ENCODE measurements at places on chromosomes 4 and X.
A peak's percentile ranks its signal among the peaks of the same experiment; 100 is the strongest.

DNA sequence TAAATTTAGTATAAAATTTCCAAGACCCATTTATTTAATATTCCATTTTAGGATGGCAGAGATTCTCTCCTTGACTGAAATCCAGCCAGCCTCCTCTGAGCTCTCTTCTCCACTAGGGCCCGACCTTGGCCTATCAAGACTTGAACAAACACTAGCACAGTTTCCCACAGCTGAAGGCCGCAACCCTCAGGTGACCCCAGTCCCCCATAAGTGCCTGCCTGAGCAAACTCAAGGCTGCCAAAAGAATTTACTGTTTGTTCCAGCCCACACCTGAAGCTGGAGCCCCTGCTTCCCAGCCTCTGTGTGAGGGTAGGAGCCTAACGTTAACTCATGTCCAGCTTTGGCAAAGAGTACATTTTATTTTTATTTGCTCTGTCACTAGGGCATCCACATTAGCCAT, 629.0 kb upstream of the ZFP42 start:
- DNase-seq = no peak

DNA sequence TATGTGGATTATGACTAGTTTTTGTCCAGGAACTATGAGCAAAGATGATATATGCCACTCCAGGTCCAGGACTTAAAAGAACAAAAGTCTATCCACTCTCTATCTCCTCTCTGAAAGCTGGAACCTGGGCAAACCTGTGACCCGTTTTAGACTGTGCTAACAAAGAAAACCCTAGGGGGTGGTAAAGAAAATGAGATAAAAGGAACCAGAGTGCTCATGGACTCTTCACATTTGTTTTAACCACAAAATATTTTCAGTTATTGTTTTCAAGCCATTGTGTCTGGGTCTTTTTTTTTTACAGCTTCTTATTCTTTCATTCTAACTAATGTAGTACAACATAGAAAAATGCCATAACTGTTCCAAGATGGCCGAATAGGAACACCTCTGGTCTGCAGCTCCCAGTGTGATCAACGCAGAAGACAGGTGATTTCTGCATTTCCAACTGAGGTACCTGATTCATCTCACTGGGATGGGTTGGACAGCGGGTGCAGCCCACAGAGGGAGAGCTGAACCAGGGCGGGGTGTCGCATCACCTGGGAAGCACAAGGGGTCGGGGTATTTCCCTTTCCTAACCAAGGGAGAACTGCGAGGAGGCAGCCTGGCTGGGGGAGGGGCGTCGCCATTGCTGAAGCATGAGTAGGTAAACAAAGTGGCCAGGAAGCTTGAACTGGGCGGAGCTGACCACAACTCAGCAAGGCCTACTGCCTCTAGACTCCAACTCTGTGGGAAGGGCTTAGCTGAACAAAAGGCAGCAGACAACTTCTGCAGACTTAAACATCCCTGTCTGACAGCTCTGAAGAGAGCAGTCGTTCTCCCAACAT, 45.1 kb downstream of the CHM start:
- DNase-seq = no peak

GRCh38 chr4:12178614-12179610, 750.2 kb upstream of the HS3ST1 start:
- no peak for DNase-seq

DNA sequence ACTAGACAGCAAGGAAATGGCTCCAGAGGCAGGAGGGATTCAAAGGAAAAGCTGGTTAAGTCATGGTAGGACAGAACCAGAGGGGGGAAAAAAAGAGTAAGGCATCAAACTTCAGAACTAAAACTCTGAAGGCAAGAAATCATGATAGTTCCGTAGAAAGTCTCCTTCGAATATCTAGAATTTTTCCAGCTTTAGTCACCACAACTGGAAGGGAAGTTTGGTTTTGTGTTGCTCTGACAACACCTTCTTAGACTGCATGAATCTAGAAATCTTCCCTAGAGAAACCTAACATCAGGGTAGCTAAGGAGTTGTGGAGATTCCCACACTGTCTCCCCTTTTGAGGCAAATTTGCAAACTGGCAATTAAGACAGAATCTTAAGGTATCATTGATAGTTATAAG, 33.7 kb downstream of the AMMECR1 start:
- DNase-seq = no peak

GRCh38 chr4:33149658-33150524, 2429.7 kb downstream of the PCDH7 start:
- no peak for DNase-seq

- DNase-seq = no peak
These were observed 119.5 kb upstream of the DIPK2B start for GRCh38 chrX:45320191-45320590.

GRCh38 chrX:1449036-1449822, 3.5 kb downstream of the ASMTL start:
- no peak for DNase-seq

DNA sequence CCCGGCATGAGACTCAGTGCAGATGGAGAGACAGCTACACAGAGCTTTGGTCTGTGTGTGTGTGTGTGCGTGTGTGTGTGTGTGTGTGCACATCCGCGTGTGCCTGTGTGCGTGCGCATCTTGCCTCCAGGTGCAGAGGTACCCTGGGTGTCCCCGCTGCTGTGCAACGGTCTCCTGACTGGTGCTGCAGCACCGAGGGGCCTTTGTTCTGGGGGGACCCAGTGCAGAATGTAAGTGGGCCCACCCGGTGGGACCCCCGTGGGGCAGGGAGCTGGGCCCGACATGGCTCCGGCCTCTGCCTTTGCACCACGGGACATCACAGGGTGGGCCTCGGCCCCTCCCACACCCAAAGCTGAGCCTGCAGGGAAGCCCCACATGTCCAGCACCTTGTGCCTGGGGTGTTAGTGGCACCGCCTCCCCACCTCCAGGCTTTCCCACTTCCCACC, 14.3 kb downstream of the FGFR3 start:
- no peak for DNase-seq

DNA sequence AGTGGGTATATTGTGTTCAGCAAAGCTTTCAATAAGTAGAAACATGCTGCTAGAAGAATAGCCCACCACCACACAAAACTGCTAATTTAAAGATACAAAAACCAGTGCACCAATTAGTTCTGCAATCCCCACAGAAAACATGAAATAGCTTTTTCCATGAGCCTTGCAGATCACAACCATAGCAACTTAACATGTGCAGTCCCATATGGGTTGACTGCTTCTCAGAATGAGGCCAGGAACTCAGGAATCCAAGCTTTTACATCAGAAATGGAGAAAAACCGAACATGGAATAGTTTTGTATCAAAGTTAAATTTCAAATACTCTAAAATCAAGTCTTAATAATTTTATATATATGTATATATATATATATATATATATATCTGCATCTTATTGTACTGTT, 66.6 kb upstream of the IQCM start:
- DNase-seq = no peak

- DNase-seq = no peak
These were observed 228.8 kb downstream of the EVC2 start for GRCh38 chr4:5479518-5480060.

DNA sequence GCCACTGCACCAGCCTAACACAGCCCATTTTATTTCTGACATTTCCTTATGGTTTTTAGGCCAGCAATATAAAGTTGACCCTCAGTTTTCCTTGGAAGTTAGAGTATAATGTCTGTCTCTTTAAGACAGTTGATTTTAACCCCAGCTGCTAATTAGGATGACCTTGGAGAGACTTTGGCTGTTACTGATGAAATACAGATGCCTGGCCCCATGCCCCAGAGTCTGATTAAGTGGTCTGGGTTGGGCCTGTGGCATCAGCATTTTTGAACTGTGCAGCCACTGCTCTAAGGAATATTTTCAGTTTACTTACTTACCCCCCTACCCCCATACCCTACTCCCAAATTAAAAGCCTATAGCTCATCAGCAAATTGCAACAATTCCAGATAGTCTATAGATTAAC, 85.8 kb downstream of the DCLK2 start:
- no peak for DNase-seq

DNA sequence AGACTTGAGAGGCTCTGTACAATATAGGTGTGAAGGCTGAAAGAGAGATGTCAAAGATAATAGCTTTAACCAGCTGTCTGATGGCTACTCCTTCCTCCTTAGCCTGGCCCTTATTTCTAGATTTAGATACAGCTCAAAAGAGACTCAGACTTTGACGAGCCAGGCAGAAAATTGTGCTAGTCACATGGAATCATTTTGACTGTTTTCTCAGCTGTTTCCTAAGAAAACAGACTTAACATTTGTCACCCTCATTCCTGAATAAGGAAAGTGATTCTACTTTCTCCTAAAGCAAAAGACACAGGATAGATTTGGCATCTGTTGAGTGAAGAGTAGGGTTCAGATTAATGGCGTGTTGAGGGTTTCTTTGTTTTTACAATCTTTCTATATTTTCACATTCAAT, 340.7 kb downstream of the DHX15 start:
- no peak for DNase-seq

DNA sequence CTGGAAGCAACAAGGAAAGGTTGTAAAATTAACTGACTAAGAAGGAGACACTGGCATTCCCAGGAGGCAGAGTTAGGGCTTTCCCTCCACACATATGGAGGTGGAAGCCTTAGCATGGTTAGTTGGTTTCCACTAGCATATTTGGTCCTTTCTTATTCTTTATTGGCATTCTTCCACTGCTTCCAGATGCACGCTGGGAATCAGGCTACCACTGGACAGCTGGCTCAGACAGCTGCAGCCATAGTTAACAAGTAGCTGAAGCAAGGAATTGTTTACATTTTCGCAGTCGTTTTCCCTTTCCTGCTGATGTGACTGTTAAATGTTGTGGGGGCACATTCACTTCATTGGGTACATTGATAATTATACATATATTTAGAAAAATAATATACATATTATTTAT, 169.2 kb downstream of the GRIA2 start:
- DNase-seq = no peak

- DNase-seq = peak; percentile 55
These were observed 3.4 kb downstream of the RHOH start for GRCh38 chr4:40199999-40200874.

DNA sequence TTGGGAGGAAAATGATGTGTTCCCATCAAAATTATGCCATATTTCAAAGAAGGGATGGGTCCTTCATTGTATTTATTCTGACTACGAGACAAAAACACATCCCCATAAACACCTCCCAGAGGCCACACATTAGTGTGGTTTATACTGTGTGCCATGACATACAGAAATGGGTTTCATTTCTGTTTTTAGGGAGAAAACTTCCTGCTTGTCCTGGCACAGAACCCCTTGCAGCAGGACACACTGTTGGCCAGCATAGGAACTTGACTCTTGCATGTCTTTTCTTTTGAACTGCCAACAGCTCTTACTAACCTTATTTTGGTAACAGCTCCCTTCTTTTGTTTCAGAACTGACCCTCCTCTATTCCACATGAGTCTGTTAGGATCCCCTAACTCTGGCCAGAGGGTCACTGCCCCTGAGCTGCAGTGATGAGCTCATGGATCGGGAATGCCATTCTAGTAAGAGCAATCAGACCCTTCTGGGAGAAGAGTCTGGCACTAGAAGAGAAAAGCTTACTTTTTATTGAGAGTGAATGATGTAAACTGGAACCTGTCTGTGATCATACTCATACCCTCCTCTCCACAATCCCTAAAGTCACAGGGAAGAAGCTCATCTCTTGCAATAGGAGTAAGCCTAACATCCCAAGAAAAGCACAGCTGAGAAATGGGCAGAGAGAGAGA, 86.4 kb downstream of the SMIM20 start:
- DNase-seq = no peak

DNA sequence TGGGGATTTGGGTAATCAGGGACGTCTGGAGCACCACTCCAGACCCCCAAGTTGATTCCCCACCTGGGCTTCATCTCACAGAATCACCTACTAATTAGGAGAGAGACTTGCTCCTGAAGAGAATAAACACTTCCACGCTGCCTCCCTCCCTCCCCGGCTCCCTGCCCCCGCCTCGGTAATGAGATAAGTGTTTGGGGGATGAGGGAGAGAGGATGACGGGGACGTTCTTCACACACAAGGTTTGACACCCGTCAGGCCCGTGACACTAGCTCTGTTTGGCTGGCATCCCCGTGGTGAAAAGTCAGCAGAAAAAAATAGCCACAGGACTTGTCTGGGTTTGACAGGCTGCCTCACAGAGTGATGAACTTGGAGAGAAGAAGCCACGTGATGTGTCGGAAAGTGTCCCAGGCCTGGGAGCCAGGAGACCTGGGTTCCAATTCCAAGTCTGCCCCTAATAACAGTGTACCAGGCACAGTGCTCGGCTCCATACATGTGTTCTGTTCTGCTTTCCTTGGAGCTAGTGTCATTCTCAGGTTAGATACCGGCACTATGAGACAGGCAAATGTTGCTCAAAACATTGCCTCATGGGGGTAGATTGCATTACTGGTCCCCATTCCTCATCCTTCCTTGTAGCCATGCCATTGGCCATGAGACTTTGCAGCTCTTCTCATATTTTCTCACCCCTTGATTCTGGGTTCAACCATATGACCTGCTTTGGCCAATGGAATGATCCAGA, 578.0 kb downstream of the BCOR start:
- no peak for DNase-seq

DNA sequence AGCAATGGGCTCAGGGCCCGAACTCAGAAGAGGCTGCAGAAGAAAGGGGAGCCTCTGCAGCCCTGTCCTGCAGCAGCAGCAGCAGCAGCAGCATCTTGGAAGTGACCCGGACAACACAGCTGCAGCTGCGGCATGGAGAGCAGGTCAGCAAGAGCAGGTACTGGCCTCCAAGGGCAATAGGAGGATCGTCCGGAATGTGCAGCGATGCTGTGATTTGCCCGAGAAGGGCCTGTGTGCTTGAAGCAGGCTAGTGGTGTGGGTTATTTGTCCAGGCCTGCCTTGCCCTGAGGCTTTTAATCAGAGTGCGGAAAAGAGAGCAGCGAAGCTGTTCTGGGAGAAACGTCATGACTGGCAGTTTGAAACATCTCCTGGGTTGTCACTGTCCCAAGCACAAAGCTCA, 126.0 kb downstream of the F11 start:
- DNase-seq = no peak

DNA sequence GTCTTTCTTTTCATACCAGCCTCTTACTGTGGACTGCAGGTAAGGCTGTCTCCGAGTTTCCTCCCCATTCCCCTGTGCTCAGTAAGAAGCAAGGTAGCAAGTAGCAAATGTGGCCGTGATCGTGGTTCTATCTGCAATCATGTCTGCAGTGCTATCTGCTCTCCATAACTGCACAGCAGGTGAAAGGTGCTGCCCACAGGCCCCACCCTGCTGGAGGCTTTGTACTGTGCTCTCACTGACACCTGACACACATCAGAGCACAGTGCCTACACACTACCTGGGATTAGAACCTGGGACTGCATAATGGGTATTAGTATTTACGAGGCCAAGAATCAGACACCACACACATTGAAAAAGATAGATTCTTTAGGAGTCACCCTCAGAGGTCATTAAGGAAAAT, 15.3 kb downstream of the PGRMC1 start:
- DNase-seq = no peak

GRCh38 chr4:52423967-52424366, 235.1 kb downstream of the USP46 start:
- DNase-seq = no peak

Measured in activated naive CD4-positive, alpha-beta T cell treated with anti-CD3 and anti-CD28 coated beads, Interleukin-2, amount 50 U/mL, for 16 hours (primary cell).